H4 (cell line): ENCODE measurements at places on chromosomes 4 and X. TPM values are rescaled to one million over a fixed set of nuclear protein-coding genes. Genes with fewer than 3 reads are reported as not detected.

Gene SSX7
- not detected in 2 replicates for total RNA-seq

Gene CRLF2
- not detected in 2 replicates for total RNA-seq

Gene KIAA1210
- total RNA-seq, result 0.04 TPM in 1 of 2 replicates, not detected in the other

Gene CCNB3
- total RNA-seq, result 0.66 and 17.5 TPM in 2 replicates

Gene FREM3
- total RNA-seq, result not detected in 2 replicates

Gene KIT
- total RNA-seq, result 1.2 and 1.6 TPM in 2 replicates

Gene ARHGAP36
- 0.27 and 0.46 TPM in 2 replicates for total RNA-seq

Gene AMBN
- total RNA-seq, result 0.19 TPM in 1 of 2 replicates, not detected in the other

Gene RFC1
- total RNA-seq, result 37.7 and 54.4 TPM in 2 replicates

Gene PRRG3
- not detected in 2 replicates for total RNA-seq

Gene RPA4
- total RNA-seq, result not detected in 2 replicates

Gene MAGEB2
- 0.46 and 1.5 TPM in 2 replicates for total RNA-seq

Gene ZMAT1
- total RNA-seq, result 0.37 and 1.2 TPM in 2 replicates

Gene GPR173
- 0.72 and 1.7 TPM in 2 replicates for total RNA-seq

Gene TMSB15C
- 2.2 and 3.5 TPM in 2 replicates for total RNA-seq

Gene SPP1
- 197 and 219 TPM in 2 replicates for total RNA-seq

Gene SASH3
- not detected in 2 replicates for total RNA-seq

Gene SLC9B1
- total RNA-seq, result not detected in 2 replicates

DNA sequence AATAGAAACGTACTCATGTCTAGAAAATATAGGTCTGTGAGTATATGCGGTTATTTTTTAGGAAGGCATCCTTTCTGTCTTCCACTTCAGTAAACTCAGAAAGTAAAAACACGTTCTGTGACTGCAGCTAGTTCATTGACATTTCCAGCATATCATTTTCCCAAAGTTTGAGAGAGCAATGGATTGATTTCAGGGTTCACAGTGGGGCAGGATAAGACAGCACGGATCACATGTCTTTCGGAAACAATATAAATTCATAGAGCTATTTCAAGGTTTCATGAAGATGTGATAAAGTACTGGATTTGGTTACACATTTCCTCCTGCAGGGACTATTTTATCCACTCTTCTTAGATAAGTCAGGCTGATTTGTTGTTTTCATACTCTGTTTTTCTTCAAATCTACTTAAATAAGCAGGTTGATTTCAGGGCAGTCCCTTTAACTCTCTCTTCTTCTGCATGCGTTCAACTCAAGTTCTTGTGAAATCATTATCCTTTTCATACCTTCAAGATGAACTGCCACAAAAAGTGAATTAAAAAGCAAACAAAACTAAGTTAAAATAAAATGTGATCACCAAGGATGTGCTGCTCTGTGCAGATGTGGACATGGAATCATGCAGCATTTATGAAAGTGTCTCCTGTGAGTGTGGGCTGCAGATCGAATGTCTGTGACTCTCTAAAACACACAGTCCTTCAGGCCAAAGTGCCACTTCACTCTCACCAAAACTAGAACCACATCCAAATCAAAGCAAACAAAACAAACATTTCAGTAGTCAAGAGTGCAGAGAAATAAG lies 187.7 kb downstream of the UNC5C start:
- no peak for DNase-seq

- no peak for DNase-seq
Observed at GRCh38 chr4:17109126-17109525, 210.7 kb upstream of the LDB2 start.

- DNase-seq, result no peak
Observed at GRCh38 chr4:5361968-5362367, 310.7 kb downstream of the STK32B start.

DNA sequence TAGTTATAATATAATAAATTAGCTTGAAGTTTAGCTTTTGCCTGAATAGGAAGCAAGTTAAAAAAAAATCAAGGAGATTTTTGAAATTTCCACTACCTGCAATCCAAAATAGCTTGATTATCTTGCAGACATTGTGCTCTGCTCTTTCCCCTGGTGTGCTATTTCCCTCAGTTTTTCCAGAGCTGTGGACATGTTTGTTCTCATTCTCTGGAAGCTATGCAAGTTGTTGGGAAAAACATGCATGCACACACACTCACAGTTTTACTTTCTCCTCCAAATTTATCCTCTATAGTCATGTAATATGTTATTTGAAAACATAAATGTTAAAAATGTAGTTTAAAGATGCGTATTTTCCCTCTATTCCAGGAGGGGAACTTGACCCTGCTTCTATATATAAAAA lies 225.8 kb upstream of the ARSJ start:
- DNase-seq, result no peak

GRCh38 chr4:174214101-174214878 lies 69.2 kb downstream of the FBXO8 start:
- no peak for DNase-seq

GRCh38 chr4:152255437-152255836 lies 280.5 kb downstream of the FBXW7 start:
- no peak for DNase-seq

DNA sequence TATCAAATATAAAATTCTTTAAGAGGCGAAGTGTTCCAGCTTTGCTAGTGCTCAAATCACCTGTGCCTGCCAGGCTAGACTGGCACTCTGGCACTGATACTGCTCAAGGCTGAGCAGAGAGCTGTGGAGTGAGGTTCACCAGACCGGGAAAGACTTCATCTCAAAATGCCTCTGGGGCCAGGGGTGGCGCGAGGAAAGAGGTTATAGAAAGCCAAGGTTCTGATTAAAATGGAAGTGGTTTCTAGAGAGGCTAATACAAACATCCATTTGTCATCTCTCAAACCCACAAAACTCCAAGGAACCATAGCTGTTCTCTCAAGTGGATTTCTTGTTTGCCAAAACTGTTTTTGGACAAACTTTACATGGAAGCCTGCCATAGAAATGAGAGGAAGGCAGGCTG lies 41.5 kb downstream of the F11 start:
- DNase-seq, result peak; percentile 10

DNA sequence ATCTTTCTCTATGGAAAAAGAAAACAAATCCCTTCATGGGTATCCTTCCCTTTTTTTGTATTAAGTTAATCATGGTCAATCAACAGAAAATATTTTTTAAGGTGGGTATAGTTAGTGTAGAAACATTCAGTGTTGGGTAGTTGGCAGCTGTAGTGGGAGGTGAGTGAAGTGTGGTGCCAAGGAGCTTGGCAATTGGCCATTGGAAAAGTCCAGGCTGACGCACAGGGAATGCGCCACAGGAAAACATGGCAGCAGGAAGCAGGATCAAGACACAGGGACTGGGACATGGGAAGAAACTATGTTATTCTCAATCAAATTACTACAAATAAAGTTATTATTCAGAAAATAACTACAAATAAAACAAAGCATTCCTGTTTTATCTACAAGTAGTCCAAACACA lies 20.0 kb downstream of the PALLD start:
- peak; percentile 35 for DNase-seq

- DNase-seq, result no peak
Observed at GRCh38 chrX:153669174-153669890, 4.3 kb downstream of the PNCK start.

- DNase-seq, result no peak
Observed at GRCh38 chrX:130097507-130098209, 12.6 kb downstream of the ELF4 start.

- DNase-seq, result no peak
Observed at GRCh38 chrX:17859609-17860178, 1.4 kb downstream of the RAI2 start.

- no peak for DNase-seq
Observed at GRCh38 chr4:159430896-159431295, 328.0 kb downstream of the RAPGEF2 start.

GRCh38 chr4:141347684-141348083 lies 127.0 kb downstream of the ZNF330 start:
- DNase-seq, result no peak

GRCh38 chrX:120768681-120769080 lies 107.0 kb downstream of the CT47B1 start:
- peak; percentile 11 for DNase-seq

- no peak for DNase-seq
Observed at GRCh38 chr4:175833574-175834311, 21.7 kb upstream of the GPM6A start.

GRCh38 chr4:9825049-9825448 lies 43.6 kb downstream of the DRD5 start:
- DNase-seq, result no peak

GRCh38 chr4:175070444-175070843 lies 152.3 kb downstream of the ADAM29 start:
- DNase-seq, result no peak

DNA sequence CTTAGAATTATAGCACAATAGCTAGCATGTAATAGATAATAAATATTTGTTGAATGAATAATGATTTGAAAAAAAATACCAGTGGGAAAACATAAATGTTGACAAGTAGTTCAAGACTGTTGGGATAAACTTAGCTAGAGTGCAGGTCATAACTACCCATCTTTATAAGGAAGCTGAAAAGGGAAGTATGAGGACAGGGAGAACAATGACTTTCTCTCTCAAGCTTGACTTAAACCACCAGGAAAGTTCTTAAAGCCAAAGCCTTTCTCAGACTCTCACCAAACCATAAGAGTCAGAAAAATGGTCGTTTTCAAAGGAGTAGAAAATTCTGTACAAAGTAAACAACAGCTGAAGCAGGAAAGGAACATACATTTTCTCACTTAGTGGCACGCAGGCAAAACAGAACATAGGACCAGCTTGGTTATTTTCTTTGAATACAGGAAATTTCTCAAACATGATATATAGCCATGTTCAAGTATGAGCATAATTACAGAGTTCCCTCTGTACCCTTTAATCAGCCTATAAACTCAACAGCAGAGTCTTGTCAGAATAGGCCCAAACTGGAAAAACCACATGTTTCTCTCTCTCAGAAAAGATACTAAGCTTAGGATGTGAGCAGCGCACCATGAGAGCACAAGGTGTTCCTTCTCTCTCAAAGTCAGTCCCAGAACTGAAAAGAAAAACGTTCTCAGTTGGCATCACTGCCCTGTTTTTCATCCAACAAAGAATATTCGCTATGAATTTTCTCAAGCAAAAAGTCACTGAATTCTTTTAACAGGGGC lies 28.7 kb downstream of the MAPK10 start:
- no peak for DNase-seq

- DNase-seq, result peak; percentile 80
Observed at GRCh38 chr4:27692158-27692557, 831.5 kb downstream of the STIM2 start.

DNA sequence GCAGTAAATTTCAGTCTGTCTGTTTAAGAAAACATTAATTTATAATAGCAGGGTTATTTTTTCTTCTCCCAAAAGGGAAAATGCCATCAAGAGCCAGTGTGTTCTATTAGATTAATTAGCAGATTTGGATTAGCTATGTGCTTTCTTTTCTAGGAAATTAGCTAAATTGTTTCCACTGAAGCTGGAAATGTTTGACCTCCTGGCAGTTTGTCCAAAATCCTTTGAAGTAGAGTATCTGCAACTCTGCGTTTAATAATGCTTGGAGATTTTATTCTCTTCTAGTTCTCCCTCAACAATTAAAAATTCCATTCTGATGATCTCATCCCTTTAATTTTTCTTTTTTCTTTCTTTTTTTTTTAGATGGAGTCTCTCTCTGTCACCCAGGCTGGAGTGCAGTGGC lies 27.1 kb upstream of the HOPX start:
- DNase-seq, result no peak

DNA sequence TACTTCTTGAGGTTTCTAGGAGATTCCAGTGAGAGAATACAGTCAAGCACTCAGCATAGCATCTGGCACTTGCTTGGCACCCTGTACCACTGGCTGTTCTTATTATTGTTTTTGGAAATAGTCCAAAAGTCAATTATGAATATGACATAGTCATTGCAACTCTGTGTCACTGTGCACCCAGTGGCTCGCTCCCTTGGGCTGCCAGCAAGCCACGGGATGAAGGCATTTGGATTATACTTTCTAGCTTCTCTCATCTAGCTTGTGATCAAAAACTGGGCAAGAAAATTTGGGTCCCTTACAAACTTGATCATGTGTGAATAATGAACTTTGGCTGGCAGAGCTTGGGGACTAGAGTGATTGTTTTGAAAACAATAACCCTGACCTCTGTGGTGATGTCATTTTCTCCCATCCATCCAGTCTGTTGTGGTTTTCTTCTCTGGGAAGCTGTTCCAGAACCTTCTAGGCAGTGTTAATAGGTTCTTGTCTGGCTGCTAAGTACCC lies 32.7 kb upstream of the LIMCH1 start:
- peak; percentile 41 for DNase-seq

- DNase-seq, result no peak
Observed at GRCh38 chr4:158176108-158176507, 3.3 kb upstream of the GASK1B start.

DNA sequence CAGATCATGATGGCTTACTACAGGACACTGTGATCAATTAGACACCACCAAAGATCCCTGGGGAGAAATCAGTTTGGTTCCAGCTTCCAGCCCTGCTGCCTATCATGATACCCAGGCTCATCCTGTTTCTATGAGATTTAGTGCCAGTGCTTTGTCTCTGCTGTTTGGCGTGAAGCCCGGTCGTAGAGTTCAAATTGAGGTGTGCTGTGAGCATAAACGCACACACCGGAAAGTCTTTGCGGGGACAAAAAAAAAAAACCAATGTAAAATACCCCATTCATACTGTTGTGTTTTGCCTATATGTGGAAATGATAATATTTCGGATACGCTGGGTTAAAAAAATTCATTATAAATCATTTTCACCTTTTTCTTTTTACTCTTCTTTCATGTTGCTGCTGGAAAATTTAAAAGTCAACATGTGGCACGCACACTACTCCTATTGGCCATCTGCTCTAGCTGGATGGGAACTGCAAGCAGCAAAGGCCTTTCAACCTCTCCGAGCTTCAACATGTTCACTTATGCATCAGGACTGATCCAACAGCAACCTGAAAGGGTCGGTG lies 607 bp upstream of the DKC1 start:
- no peak for DNase-seq

GRCh38 chr4:125334926-125335325 lies 20.2 kb downstream of the FAT4 start:
- DNase-seq, result no peak

- no peak for DNase-seq
Observed at GRCh38 chr4:23654791-23655190, 235.1 kb downstream of the PPARGC1A start.

- DNase-seq, result peak; percentile 87
Observed at GRCh38 chrX:104854188-104854587, 288.2 kb downstream of the IL1RAPL2 start.

DNA sequence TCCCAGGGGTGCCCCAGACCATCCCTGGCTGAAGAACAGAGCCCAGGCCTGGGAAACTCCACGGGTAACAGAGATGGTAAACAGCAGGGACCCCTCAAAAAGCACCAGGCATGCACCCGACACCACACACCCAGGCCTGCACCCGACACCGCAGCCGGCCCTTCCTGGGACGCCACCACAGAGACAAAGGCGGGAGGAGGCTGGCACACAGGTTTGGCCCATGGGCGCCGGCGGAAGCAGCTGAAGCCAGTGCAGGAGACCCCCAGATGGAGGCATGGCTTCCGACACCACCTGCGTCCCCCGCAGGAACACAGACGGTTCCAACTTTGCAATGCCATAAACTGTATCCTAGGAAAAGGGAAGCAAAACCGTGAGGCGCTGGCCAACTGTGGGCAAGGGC lies 22.3 kb downstream of the CTBP1 start:
- no peak for DNase-seq

- DNase-seq, result peak; percentile 22
Observed at GRCh38 chr4:23890369-23891063, 669 bp upstream of the PPARGC1A start.
